A549 treated with CpdA at 1 μM for 4 hours (cell line): ENCODE measurements at places on chromosomes 7 and 10. TPM values are rescaled to one million over a fixed set of nuclear protein-coding genes. Genes with fewer than 3 reads are reported as not detected.

TMEM270 gene
- 0.17 to 0.23 TPM (median 0.20 TPM) in 3 of 5 replicates, not detected in the others for total RNA-seq

OR13A1 gene
- not detected in 5 replicates for total RNA-seq

PYROXD2 gene
- total RNA-seq = 4.1 to 5.1 TPM (median 4.6 TPM) in 5 replicates

CYP2C8 gene
- 0.17 TPM in 1 of 5 replicates, not detected in the others for total RNA-seq

C10orf67 gene
- total RNA-seq = 0.05 to 0.22 TPM (median 0.10 TPM) in 3 of 5 replicates, not detected in the others

TFR2 gene
- 2.6 to 3.4 TPM (median 2.9 TPM) in 5 replicates for total RNA-seq

LGI1 gene
- total RNA-seq = not detected in 5 replicates

SPAM1 gene
- total RNA-seq = not detected in 5 replicates

PARG gene
- total RNA-seq = 17.1 to 23.1 TPM (median 19.1 TPM) in 5 replicates
